ENCODE measurements at places on chromosomes 16 and 17. TPM values are rescaled to one million over a fixed set of nuclear protein-coding genes. Genes with fewer than 3 reads are reported as not detected.

DNA sequence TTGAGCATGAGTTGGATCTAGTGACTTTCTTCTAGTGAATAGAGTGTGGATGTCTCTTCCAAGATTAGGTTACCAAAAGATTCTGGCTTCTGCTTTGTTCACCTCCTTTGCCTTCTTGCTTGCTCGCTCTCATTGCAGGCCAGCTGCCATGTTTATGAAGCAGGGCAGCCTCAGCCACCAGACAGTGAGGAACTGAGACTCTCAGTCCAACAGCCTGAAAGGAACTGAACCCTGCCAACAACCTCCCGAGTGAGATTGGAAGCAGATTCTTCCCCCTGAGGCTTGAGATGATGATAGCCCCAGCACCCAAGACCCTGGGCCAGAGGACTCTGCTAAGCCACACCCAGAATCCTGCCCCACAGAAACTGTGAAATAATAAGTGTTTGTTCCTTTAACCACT, 48.4 kb downstream of the NOG start:
- DNase-seq, result no peak

DNA sequence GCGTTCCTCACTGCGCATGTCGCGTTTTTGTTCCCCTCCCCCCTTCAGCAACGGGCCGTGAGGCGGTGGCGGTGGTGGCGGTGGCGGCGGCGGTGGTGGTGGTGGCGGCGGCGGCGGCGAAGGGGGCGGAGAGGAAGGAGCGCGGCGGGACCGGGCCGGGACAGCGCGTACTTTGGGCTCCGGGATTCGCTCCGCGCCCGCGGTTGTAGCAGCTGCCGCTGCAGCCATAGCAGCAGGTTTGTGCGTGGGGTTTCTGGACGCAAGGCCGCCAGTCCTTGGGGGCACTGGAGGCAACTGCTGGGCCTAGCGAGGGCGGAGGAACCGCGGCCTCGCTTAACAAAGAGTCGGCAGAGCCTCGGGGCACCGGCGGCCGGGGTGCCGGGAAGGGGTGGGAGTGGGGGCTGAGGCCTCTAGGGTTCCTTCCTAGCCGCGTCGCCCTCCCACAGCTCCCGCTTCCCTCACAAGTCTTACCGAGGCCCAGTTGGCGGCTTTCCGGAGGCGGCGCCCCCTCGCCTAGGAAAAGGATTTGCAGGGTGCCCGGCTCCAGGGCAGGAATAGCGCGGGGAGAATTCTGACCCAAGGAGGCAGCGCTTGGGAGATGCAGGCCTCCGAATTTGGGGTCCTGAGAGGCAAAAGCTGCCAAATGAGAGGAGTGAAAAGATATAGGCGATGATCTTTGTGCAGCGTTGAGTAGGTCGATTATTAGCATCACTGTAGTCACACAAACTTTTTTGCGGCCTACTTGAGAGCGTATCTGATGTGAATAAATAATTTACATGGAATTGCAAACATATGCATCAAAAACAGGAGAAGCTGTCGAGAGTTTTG, at the start of gene DDX42:
Gene DDX42 (plus strand): TSS at position 30 of the 828 bp plus-strand sequence. CDS start 12,880 bp downstream, outside the sequence.
- no peak for DNase-seq

- DNase-seq, result no peak
These were observed 22.9 kb downstream of the CDH11 start for GRCh38 chr16:65098916-65099315.

DNA sequence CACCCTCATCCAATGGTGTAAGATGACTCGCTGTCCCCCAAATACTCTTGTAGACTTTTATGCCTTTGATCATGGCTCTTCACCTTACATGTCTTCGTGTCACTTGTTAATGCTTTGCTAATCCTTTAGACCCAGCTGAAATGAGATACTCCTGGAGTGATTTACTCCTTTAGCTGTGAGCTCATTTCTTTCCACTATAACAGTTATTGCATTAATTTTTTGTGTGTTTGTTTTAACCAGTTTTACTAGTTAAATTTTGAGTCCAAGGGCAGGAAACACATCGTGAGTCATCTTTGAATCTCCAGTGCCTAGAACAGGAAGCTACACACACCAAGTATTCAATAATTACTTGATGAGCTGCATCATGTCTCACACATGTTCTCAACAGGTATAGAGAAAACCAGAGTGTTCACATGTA, 6.5 kb upstream of the CTCF start:
- peak; percentile 40 for DNase-seq

GRCh38 chr17:17712268-17712924, 31.1 kb downstream of the RAI1 start:
- no peak for DNase-seq

GRCh38 chr16:64991001-64991400, 130.9 kb downstream of the CDH11 start:
- DNase-seq, result no peak

DNA sequence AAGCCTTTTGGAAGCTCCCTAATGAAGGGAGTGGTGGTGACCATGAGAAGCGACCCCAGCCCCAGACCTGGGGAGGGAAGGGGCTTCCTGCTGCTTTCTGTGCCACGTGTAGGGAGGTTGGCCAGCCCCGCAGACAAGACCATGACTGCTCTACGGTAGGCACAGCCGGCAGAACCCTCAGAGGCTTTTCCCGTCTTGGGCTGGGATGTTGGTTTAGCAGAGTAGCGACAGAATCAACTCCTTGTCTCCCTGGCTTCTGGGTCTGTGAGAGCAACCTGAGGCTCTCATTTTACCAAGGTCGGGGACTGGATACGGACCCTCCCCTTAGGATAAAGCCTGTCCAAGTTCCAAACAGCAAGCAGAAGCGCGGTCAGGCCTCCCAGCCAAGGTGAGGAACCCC, 123.3 kb downstream of the AXIN2 start:
- DNase-seq, result no peak

- DNase-seq, result no peak
These were observed 204.0 kb upstream of the WSB1 start for GRCh38 chr17:27089929-27090247.

- peak; percentile 1 for DNase-seq
These were observed 94.2 kb downstream of the NTN1 start for GRCh38 chr17:9115214-9116191.

DNA sequence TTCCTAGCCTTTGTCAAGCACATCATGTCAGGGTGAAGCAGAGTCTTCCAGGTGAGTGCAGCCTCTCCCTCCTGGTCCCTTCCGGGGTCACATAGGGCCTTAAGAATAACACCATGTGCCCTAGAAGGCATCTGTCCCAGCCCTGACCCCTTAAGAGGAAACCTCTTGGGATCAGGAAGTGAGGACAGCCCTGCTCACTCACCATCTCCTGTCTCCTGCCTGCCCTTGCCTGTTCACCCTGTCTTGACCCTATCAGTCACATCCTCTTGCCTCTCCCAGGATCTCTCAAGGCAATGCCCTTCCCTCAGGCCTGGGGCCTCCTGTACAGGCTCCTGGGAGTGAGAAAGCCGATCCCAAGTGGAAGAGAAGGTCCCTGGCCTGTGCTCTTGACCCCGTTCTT, 13.9 kb downstream of the MYL4 start:
- DNase-seq, result no peak

GRCh38 chr17:2455956-2456355, 55.1 kb upstream of the MNT start:
- no peak for DNase-seq

DNA sequence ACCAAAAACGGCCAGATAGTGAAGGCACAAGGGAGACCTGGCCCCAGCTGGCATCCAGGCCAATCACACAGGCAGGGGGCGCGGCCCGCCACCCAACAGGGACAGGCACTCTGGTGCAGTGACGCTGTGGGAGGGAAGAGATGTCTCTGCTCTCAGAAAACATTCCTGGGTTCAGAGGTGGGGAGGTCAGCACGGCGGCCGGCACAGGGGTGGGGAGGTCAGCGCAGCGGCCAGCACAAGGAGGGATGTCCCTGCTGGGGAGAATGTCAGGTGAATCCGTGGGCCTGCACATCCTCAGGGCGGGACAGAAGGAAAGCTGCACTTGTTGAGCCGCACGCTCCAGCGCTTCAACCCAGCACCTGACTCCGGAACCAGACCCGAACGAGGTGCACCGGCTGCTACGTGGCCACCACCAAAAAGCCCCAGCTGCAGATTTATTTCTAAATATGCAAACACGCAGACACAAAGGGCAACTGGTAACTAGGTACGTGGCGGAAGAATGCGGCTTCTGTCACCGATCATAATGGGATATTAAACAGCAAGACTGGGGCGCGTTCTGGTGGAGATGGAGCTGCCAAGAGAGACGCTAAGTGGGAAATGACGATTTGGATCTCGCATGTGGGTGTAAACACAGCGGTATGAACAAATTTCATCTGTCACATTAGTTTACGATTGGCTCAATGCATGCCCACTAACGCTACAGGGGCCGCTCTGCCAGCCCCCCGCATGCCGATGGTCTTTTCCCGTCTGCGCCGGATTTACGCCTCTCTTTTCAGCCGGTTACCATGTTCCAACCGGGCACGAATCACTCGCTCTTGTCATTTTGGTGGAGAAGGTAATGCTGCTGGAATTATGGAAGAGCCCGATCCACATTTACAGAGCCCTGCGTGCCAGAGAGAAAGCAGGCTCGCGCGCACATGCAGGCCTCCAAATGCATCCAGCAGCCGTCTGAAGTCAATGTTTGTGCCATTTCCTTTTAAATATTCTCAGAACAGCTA, 15.5 kb downstream of the SLC38A10 start:
- no peak for DNase-seq

GRCh38 chr17:29622337-29623282, at the start of gene CORO6:
Gene CORO6 (minus strand): TSS chr17:29622912. CDS start chr17:29621421, 1,491 bp downstream.
- peak; percentile 57 for DNase-seq

GRCh38 chr16:4298761-4299522, 16.9 kb upstream of the GLIS2 start:
- no peak for DNase-seq

- DNase-seq, result no peak
These were observed 31.8 kb upstream of the TENT4B start for GRCh38 chr16:50121278-50121677.

- no peak for DNase-seq
These were observed 278.4 kb upstream of the IRX5 start for GRCh38 chr16:54652201-54652770.

- no peak for DNase-seq
These were observed 1.4 kb upstream of the C1QTNF1 start for GRCh38 chr17:79022507-79022991.

DNA sequence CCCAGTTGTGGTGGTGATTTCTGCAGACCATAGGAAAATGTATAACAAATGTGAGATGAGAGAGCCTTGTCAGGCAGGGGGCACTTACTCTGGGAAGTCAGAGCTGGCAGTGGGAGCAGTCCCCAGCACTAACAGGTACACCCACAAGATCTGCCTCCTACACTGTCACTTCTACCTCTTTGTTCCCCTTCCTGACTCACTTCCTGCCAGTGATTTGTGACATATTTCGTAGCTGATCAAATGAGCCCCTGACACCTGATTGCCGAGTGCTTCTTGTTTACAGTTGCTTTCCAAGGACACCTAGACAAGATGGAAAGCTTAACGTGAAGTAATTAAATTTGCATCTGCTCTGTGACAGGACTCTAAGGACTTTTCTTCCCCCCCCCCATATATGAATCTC, 40.5 kb downstream of the FTO start:
- peak; percentile 59 for DNase-seq

- DNase-seq, result no peak
These were observed 188.0 kb upstream of the TNRC6C start for GRCh38 chr17:77770331-77771105.

DNA sequence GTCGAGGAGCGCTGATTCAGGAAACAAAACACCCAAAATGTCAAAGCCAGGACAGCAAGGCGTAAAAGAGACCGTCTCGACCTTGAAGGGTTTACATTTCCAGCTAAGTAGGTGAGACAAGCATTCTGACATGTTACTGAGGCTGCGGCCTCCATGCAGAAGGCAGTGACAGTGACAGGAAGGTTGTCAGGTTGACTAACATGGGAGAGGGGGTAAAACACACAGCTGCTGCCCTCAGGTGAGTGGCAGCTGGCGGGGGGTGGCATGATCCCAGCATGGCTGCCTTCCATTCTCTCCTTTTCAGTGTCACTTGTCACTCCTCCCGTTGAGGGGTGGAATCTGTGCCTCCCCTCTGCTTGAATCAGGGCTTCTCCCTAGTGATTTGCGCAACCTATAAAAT, 31.9 kb upstream of the CRHR1 start:
- no peak for DNase-seq

- no peak for DNase-seq
These were observed 222.7 kb upstream of the CIBAR2 start for GRCh38 chr16:85334718-85335583.

GRCh38 chr17:27810211-27810901, 10.0 kb upstream of the NOS2 start:
- no peak for DNase-seq

GRCh38 chr17:14919631-14920213, 345.4 kb downstream of the PMP22 start:
- DNase-seq, result no peak

- peak; percentile 66 for DNase-seq
These were observed at the start of gene MTMR4 for GRCh38 chr17:58513965-58514769. Gene MTMR4 (minus strand): TSS chr17:58514638. CDS start chr17:58514407, 231 bp downstream.

OR1D5 gene
- total RNA-seq, result not detected

TAC4 gene
- not detected for total RNA-seq

TBC1D3 gene
- not detected for total RNA-seq

C16orf89 gene
- total RNA-seq, result not detected

KIF18B gene
- total RNA-seq, result not detected

BAIAP3 gene
- total RNA-seq, result 18.3 TPM

WNT9B gene
- not detected for total RNA-seq

UBE2O gene
- total RNA-seq, result 43.7 TPM

PLA2G10 gene
- not detected for total RNA-seq

TSPAN10 gene
- 1.2 TPM for total RNA-seq

OR3A3 gene
- total RNA-seq, result not detected

CAPN15 gene
- 77.4 TPM for total RNA-seq

BEAN1 gene
- not detected for total RNA-seq

KRTAP1-1 gene
- total RNA-seq, result not detected

CHST5 gene
- not detected for total RNA-seq

PRDM7 gene
- total RNA-seq, result not detected

SPIRE2 gene
- total RNA-seq, result 3.0 TPM

PIMREG gene
- not detected for total RNA-seq

ORC6 gene
- total RNA-seq, result 3.0 TPM

TBC1D3B gene
- 11.5 TPM for total RNA-seq

Measured in CD4-positive, alpha-beta memory T cell (primary cell).